ENCODE measurements at places on chromosomes 4 and X. TPM values are rescaled to one million over a fixed set of nuclear protein-coding genes. Genes with fewer than 3 reads are reported as not detected.

- no peak for DNase-seq
Observed at GRCh38 chrX:155046129-155046810, 19.6 kb downstream of the FUNDC2 start.

Gene CCDC158
- 0.77 TPM for polyA plus RNA-seq

DNA sequence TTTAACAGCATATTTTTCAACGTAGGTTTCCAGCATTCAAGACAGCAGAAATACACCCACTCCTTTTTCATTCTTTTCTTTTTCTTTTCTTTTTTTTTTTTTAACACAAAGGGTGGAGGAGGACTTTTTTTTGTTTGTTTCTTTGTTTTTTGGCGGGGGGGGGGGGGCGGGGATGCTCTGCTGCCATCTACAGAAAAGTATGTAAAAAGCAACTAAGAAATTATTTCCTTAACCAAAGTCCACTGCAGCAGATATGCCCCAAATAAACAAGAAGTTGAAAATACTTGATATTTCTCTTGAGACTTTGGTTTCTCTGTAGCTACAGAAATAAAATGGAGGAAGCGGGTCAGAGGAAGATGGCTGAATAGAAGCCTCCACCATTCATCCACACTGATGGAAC, 63.2 kb upstream of the PBDC1 start:
- no peak for DNase-seq

DNA sequence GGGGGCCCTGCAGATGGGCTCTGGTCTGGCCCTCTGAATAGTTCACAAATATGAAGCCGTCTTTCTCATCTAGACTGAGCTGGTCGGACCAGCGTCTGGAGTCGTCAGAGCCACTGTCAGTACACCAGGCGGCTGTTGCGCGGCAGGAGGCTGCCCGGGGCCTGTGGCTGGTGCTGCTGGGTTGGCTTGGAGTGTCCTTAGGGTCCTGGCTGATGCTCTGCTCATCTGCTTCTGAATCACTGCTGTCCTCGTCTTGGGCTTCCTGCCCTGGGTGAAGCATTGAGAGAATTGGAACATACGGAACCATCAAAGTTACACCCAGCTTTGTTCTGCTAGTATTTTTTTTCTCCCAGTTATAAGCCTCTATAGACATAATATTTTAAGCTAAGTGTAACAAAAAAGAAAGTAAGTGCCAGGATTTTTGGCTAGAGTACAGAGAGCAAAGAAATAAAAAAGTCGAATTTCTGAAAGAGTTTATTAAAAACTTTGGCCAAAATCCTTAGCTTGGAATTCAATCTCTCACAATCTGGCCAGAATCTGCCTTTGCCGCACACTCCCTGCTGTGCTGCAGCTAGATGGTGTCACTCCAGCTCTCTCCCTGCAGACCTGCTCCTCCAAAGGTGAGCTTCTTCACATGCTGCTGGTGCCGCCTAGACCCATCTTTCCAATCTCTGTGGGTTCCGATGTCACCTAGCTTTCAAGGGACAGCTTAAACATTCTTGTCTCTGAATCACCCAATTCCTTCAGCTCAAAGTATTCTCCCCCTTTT, 96.2 kb downstream of the CDS1 start:
- DNase-seq, result no peak

DNA sequence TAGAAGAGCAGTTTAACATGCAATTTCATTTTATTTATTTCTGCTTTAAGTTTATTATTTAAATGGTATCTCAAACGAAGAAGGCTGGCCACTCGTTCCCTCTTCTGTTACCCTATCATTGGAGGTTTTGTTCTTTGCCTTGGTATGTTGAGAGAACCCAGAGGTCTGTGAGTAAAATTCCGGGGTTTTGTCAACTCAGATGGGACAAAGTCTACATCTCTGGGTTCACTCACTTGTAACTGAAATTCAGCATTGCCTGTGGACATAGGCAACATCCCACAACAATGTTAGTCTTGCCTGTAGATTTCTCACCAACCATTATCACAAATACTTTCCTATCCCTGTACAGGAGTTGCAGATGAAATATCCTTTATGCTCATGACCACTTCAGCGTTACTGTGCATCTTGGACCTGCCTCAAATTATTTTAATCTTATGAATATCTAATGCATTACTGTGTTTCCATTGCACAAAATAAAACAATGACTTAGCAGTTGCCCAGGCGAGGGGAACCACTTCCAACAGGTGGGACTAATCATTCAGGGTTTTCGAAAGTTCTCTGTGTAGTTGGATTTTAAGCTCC, 33.5 kb upstream of the CD99 start:
- DNase-seq, result no peak

Gene AADAT
- polyA plus RNA-seq, result 29.0 TPM

Gene PABPC1L2A
- polyA plus RNA-seq, result not detected

Gene AMOT
- 70.9 TPM for polyA plus RNA-seq

Gene H2BW2
- 0.91 TPM for polyA plus RNA-seq
